Stimulated activated CD8-positive, alpha-beta memory T cell treated with anti-CD3 and anti-CD28 coated beads, Interleukin-4, amount 100 ng/mL, for 1 hour (primary cell): ENCODE measurements at places on chromosomes 4 and X.

- DNase-seq: no peak
Measured at GRCh38 chrX:9578083-9578779, 113.4 kb downstream of the TBL1X start.

DNA sequence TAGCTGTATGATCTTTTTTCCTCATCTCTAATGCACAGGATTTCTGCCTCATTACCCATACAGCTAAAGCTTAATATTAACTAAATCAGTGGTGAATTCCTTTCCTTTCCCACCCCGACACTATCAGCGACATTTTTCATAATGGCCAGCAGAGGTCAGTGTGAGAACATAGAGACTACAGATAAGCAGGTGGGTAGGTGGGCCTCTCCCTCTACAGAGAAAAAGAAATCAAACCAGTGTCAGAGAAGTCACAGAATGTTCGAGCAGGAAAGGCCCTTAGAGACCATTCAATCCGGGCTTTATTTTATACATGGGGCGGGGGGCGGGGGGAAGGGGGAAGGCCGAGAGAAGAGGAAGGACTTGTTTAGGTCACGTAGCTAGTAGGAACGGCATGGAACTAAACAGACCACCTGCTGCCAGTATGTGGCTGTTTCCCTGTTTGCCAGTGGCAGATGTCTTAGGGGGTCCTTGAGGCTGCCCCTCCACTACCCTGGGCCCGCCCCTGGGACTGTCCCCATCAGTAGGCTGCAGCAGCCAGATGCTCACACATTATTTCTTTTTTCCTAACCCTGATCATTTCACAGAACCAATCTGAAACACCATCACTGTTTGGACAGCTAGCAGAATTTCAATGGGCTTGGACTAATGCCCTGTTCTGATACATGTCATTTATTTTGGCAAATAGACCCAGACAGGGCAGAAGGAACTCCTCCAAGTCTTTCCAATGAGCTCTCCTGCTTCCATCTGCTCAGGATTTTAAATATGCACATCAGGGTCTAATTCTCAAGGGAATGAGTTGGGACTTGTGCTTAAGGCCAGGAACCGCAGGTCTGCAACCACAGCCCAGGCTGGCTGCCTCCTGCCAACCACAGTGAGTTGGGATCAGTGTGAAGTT, 133.4 kb downstream of the ATG4A start:
- no peak for DNase-seq

DNA sequence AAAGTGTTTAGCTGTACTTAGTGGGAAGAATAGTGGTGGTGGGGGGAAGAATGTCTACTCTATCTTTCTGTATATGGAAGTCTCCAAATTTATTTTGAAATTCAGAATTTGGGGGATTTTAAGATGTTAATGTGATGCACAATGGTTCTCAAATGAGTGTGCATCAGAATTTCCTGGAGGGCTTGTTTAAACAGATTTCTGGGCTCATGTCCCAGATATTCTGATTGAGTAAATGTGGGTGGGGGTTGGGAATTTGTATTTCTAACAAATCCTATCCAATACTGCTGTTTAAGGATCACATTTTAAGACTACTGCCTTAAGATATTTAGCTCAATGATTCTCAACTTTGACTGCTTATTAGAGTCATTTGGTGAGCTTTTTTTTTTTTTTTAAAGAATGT, 15.1 kb upstream of the INTS6L start:
- DNase-seq: no peak

DNA sequence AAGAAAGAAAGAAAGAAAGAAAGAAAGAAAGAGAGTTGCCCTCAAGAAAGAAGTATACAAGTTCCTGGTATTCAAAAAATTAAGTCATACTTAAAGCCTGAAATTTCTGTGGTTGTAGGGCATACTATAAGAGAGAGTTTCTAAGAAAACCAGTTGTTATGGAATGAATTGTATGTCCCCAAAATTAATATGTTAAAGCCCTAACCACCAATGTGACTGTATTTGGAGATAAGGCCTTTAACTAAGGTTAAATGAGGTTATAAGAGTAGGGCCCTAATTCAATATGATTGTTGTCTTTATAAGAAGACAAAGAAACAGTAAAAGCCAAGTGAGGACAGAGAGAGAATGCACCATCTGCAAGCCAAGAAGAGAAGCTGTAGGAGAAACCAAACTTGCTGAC, 521.1 kb downstream of the CCSER1 start:
- DNase-seq: no peak

DNA sequence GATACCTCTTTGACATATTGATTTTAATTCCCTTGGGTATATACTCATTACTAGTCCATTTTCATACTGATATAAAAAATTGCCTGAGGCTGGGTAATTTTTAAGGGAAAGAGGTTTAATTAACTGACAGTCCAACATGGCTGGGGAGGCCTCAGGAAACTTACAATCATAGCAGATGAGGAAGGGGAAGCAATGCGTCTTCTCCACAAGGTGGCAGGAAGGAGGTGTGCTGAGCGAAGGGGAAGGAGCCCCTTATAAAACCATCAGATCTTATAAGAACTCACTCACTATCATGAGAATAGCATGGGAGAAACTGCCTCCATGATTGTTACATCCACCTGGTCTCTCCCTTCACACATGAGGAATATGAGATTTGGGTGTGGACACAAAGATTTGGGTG, 42.4 kb downstream of the MSX1 start:
- no peak for DNase-seq

DNA sequence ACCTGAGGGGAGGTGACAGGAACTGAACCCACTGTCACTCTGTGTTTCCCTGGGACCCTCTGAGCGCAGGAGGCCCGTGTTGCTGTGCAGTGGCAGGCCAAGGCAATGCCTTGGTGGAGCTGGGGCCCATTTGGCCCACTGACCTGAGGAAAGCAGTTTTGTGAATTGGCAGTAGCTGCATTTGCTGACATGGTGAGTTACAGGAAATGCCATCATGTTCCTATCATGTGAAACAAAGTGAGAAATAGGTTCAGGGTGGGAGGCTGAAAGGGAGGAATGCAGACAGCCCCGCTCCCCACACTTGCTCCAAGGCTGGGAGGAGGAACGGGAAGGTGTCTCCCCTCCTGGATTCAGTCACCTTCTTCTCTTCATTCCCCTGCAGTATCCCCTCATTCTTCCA, 146.1 kb downstream of the PTTG2 start:
- no peak for DNase-seq

DNA sequence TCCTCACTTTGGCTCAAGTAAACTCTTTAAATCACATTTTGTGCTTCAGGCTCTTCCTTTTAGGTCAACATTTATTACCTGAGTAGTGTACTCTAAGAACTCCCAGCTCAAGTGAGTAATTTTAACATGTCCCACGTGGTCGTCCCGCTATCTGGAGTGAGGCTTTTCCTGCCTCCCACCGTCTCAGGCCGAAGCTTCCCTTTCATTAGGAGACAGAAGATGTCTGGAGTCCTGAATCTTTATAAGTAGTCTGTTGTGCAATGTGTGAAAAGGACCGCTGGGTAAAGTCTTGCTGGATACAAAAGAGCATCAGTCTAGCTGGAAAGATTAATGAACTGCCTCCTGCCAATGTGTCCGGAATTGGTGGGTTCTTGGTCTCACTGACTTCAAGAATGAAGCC, 117.7 kb upstream of the NEIL3 start:
- no peak for DNase-seq

DNA sequence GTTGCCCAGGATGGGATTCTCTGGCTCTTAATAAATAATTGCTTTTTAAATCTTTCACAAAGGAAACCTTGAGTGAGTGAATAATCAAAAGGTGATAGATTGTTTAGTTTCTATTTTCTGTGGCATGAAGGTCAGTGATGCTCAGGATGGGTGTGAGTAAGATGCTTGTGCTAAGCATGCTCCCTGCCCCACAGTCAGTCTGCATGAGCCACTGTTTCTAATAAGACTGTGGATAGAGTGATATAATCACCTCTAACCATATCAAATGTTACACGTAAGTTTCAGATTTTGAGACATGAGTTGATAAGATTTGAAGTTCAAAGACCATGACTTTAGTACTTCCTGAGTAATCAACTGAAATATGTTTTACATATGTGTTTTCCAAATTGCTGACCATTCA, 2.7 kb upstream of the GAGE10 start:
- no peak for DNase-seq

DNA sequence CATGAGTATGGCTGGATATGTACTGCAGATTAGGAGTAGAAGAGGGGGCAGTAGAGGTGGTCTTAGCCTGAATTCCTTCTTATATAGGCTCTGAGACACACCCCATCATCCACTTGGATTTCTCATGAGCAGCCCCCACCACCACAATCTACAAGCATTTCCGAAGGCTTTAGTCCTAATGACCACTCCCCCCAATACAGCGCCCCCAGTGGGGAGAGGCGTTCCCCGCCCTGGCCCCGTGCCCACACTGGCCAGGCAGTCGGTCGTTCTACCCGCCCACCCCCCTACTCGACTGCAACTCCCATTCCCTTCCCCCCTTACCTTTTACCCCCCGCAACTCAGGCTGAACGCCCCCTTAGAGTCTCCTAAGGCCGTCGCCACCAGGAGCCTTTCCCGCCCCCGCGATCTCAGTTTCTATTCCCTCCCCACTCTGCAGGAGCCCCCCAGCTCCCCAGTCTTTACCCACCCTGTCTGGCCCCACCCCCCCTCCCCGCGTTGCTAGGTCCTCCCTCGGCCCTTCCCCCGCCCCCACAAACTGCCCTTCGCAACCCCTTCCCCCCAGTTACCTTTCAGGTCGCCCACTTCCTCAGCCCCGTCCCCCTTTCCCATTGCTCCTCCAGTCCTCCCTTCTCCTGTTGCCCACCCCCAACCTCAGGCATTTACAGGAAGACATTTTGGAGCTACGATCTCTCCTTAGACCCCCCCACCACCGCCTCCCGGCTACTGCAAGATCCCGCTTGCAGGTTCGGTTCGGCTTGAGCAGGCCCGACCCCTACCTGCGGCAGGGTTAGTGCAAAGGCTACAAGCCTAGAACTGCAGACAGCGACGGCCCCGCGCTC, 468 bp downstream of the ZMYM3 start:
- no peak for DNase-seq

DNA sequence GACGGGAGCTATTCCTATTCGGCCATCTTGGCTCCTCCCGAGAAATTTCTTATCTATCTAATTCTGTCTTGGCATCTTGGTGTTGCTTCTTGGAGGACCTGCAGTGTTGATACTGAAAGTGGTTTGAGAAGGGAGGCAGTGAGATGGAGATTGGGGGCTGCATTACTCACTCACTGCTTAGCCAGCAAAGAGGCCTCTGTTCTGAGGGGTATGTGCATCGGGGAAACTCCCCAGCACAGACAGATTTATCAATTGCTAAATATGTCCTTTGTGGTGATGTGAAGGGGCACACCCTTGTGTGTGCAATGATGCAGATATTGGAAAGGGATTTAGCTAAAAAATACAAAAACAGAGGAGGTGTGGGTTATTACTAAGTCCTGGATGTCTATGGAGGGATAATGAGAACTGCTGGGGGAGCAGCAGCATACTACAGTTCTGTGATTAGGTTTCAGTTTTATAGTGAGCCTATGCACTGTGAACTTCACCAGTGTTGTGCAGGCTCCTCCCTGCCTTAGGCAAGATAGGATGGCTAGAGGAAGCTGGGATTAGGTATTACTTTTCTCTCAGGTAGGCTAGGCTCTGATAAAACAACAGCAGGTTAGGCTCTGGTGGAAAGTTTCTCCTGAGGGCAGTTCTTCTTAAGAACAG, 279.0 kb downstream of the HS3ST1 start:
- no peak for DNase-seq

GRCh38 chrX:133495464-133496391, 80.4 kb upstream of the GPC4 start:
- no peak for DNase-seq

DNA sequence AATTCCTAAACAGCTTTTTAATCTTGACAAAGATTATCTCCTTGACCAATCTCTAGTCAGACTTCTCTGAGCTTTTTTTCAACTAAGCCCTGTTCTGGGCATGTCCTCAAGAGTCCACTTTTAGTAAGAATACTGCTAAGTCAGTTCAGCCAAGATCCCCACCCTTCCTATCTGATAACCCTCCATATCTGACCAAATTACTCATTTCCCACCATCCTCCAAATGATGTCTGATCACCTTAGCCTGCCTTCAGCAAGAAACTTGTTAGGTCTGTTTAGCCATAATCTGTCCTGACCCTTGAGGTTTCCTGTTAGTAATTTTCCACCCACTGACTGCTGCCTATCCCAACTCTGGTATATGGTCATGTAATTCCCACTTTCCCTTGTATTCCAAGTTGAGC, 65.2 kb downstream of the FAM13A start:
- DNase-seq: no peak

DNA sequence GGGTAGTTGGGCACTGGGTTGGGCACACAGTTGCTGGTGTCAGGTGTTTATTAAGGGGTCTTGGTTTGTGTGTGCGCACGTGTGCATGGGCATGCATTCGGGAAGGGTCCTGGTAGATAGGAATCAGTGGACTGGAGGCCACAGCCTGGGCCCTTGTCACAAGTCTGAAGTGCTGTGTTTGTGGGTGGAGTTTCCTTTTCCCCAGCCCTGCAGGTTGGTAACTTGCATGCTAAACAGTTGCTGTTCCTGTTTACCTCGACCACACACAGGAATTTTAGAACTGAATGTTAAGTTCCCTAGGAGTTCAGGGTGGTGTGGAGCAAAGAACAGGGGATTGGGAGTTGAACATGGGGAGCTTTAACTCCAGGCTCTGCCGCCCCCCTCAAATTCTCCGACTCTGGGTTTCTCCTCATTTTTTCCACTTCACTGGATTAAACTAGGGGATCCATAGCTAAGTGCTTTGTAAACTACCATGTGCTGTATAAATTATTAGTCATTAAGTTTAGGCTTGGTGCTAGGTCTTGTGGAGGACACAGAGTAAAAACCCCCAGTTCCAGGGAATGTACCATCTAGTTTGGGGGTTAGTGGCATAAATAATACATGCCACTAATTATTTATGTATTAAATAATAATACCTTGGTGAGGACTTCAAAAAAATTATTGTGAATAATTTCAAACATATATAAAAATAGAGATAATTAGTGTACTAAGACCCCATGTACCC, 49.0 kb downstream of the STARD8 start:
- no peak for DNase-seq

- no peak for DNase-seq
Measured at GRCh38 chr4:88791274-88791673, 93.6 kb upstream of the NAP1L5 start.

- no peak for DNase-seq
Measured at GRCh38 chr4:55571806-55572205, 20.2 kb downstream of the PDCL2 start.

DNA sequence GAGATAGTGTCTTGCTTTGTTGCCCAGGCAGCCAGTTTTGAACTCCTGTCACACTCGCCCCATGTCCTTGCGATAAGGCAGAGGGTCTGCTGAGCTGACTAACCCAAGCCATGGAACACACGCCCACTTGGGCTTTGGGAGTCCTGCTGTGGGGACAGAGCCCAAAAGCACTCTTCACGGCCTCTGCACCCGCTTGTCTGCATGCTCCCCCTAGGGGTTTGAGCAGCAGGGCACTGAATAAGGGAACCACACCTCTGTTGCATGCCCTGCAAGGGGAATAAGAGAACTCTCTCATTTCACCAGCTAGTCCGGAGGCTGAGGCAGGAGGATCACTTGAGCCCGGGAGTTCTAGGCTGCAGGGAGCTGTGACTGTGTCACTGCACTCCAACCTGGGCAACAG, 166.0 kb downstream of the STAG2 start:
- DNase-seq: no peak

GRCh38 chr4:40978548-40978947, 228.8 kb downstream of the NSUN7 start:
- no peak for DNase-seq
